ENCODE measurements at places on chromosomes 1 and 21. TPM values are rescaled to one million over a fixed set of nuclear protein-coding genes. Genes with fewer than 3 reads are reported as not detected.
A peak's percentile ranks its signal among the peaks of the same experiment; 100 is the strongest.

DNA sequence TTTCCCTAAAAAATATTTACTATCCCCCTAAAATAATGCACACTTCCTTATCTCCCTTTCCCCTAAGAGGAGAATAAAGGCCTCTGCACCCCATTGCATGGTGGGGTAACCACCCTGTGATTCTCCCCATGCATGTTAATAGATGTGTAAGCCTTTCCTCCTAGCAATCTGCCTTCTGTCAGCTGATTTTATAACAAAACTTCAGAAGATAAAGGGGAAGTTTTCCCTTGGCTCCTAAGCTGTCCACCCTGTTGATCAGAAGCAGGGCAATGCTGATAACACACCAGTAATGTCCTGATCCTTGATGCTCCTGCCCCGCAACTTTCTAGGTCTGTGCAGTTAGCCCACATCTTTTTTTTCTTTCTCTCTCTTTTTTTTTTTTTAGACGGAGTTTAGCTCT is 11.4 kb upstream of the RNF187 start:
- no peak for DNase-seq

DNA sequence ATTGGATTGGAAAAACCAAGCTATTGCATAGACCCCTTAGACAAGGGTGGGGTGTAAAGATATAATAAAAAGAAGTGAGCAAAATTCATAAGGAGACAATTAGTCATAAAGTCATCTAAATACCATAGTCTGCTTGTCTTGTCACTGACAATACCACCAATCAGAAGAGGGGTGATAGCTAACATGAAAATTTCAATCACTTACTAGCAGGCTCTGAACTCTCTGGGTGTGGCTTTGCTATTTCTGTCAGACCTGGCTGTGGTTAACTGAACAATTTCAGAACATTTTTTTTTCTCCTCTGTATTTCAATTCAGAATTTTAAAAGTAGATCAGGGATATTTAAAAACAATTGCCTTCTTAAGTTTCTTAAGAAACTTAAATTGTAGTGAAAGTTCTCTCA is 158.5 kb upstream of the PRMT6 start:
- DNase-seq: no peak

- DNase-seq: no peak
Observed at GRCh38 chr1:29527314-29528004, 291.1 kb downstream of the PTPRU start.

DNA sequence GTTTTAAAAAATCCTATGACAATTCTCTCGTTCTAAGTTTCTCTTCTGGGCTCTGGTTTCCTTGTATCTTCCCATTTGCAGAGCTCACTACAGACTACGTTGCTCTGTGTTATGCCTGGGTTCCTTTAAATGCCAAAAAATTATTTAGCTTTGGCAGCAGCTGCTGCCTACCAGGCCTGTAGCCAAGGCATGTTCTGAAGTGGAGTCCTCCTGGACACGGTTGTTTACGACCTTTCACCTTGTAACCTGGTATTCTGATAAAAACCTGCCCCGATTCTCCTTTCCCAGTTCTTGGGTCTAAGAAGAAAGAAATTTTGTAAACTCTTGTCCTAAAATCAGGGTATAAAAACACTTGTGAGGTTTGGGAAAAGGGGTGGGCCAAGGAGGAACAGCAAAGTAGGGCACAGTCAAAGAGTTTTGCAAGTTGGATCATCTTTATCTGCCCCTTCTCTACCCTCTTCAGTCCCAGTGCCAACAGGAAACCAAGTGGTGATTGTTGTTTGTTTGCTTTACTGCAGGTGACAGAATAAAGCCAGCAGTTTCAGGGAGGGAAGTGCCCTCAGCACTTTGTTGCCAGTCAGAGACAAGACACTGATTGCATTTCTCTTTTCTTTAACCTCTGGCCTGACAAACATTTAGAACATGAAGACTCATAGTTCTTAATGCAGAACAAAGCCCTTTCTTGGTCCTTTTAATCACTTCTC is 3.1 kb upstream of the TXNIP start:
- peak; percentile 47 for DNase-seq

DNA sequence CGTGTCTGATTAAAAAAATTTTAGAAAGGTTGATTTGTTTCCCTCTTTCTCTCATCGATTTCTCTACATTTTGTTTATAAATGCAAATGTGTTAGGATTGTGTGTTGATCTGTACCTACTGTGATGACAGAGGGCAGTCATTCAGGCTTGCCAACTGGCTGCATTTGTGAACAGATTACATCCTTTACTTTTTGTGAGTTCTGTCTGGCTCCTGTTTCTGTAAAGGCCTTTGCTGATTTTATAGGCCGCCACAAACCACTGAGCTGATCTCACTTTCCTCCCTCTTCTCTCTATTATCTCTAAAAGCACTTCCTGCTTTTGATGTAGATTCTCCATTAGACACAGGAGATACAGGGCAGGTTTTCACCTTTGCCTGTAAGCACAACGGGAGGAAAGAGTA is 106.8 kb downstream of the ESRRG start:
- no peak for DNase-seq

GRCh38 chr1:23444104-23444533 is 19.6 kb upstream of the TCEA3 start:
- DNase-seq: peak; percentile 100

- no peak for DNase-seq
Observed at GRCh38 chr21:28025111-28025510, 967.6 kb downstream of the LTN1 start.

GRCh38 chr1:51240084-51240483 is 4.0 kb downstream of the RNF11 start:
- no peak for DNase-seq

- no peak for DNase-seq
Observed at GRCh38 chr1:232863544-232864275, 58.5 kb downstream of the MAP10 start.

DNA sequence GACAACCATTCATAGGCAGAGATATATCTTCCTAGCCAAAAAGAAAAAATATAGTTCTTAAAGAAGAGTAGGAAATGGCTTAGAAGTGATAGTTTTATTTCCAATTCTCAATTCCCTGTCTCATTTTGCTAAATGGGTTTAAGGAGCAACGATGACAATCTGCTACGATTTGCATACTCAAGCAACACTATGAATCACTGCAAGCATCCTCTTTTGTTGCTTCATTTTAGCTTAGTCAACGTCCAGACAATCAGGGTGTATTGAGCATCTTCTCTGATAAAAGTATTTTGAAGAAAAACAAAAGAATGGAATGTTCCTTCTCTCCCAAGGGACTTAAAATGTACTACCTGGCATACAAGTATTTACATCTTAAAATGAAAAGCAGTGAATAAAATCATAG is 80.6 kb downstream of the RGS7 start:
- DNase-seq: no peak

- no peak for DNase-seq
Observed at GRCh38 chr21:46340998-46341397, 17.0 kb downstream of the PCNT start.

- DNase-seq: no peak
Observed at GRCh38 chr1:69932760-69933159, 272.6 kb downstream of the LRRC40 start.

DNA sequence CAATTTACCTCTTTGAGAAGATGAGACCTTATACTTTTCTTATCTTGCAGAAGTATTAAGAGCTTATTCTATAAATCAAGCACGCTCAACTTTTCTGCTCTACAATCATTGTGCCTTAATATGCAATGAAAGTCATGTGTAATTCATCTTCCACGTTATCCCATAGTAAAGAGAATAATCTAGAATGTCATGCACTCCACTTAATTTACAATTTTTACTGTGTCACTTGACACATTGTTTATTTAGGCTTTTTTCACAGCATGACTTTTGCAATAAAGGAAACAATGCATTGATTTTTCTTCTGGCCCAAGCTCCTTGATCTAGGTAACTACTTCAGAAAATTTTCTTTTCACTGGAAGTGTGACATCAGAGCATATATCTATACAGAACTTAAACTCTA is 290.9 kb downstream of the HHIPL2 start:
- DNase-seq: no peak

GRCh38 chr1:153728305-153729066 is 636 bp downstream of the INTS3 start:
- DNase-seq: peak; percentile 52

DNA sequence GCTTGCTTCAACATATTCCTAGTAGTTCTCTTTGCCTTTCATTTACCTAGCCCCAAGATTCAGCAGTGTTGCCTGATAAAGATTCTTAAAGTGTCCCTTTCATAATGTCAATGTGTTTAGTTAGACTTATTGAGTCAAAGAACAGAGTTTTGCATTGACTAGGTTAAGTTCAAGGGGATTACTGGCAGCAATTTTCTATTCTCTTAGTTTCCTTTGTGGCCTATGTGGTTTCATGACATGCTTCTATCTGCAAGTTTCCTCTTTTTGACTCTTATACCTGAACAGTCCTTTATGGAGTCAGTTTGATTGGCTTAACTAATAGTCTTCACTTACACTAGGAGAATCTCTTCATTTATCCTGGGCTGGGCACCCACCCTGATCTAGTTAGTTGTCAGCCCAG is 151.3 kb downstream of the ADGRL4 start:
- DNase-seq: no peak

DNA sequence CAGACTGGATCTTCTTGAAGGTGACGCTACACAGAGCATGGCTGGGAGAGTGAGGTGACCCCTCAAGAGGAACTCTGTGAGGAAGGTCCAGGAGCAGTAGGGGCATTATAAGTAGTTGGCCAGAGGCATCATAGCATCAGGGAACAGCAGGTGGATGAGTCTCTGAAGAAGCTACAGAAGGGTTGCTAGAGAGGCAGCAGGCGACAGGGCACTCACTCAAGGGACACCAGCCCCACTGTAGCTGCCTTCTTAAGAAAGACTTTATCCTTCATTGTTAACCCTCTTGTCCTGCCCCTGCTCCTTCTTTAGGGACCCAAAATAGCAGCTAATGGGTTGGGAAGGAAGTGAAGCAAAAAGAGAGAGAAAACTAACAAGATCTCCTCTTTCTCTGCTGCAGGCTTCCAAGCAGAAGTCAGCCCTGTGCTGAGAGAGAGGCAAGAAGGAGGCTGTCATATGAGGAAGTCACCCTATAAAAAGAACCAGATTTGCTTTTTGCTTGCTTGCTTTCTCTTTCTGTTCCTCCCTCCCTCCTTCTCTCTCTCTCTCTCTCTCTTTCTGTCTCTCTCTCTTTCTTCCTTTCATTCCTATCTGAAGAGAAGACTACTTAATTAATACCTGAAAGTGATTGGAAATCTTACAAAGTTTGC is 7.7 kb upstream of the CD5L start:
- no peak for DNase-seq

GRCh38 chr1:69710484-69711189 is 142.9 kb downstream of the LRRC7 start:
- DNase-seq: no peak

DNA sequence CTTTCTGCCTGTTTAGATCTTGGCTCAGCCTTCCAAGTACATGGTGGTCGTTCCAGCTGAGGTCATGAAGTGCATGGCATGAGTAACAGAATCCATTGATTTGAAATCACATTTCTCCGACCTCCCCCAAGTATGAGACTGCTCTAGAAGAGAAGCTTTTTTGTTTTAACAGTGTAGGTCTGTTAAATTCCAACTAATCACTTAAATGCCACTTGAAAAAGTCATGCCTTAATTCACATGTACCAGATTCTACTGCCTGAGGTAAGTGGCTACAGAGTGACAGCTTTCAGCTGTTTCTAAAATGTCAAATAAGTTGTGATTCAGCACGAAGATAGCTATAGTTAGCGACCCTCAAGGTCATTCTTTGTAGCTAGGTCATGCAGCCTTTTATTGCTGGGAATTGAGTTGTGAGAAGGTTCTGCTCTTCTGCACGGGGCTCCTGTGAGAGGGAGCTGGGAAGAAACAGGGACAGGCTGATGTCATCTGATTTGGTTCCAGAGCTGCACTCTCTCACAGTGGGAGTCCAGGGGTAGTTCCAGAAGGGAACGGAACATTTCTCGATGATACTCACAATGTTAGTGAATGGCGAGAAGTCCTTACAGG is 112.7 kb downstream of the VPS13D start:
- DNase-seq: no peak

GRCh38 chr1:116544588-116545358 is 26.1 kb downstream of the CD58 start:
- DNase-seq: no peak

DNA sequence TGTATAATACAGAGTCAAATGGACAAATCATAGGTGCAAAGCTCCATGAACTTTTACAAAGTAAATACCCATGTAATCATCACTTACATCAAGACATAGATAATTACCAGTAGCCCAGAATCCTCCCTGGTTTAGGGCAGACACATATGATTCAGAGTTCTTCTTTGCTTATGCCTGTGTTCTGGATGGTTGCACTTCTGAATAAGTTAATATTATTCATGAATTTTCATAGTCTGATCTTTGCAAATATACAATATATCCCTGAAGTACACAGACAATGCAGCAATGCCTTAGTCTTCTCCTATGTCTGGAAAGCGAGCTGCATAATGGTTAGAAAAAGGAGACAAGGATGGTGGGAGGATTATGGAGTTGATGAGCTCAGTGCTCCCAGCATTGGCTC is 122.4 kb upstream of the PLXNA2 start:
- DNase-seq: no peak

GRCh38 chr1:32848354-32849063 is 22.2 kb downstream of the FNDC5 start:
- no peak for DNase-seq

DNA sequence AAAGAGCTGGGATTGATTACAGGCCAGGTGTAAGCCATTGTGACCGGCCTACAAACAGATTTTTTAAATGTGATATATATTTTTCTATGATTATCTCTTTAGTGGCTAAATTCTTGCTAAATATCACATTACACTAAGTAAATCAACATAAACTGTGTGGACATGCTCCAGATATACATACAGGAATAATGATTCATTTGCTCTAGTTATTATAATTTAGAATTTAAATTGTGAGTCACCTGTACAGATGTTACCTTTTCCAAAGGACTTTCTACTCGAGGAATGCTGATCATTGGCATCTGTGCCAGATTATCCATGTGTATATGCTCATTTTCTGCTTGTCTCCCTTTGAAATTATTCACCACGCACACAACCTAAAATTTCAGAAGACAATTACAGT is 90.1 kb downstream of the PLPPR5 start:
- DNase-seq: no peak

DNA sequence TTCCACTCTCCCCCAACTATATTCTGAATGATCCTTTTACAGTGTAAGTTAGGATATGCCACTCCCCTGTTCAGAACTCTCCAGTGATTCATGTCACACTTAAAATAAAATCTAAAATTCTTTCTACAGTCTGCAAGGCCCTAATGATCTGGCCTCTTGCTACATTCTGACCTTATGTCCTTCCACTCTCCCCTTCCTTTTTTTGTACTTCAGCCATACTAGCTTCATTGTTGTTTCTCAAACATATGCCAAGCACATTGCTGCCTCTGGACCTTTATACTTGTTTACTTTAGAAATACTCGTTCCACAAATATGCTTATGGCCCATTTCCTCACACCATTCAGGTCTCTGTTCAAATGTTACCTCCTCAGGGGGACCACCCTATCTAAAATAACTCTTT is 14.8 kb upstream of the PSMA5 start:
- peak; percentile 17 for DNase-seq

Gene RIIAD1
- total RNA-seq: not detected

Gene RPS6KA1
- total RNA-seq: 2.9 TPM

Gene LORICRIN
- not detected for total RNA-seq

Gene GADD45A
- 145 TPM for total RNA-seq

Gene LCE3E
- total RNA-seq: not detected

Gene SLC25A34
- 0.65 TPM for total RNA-seq

Gene ZSCAN20
- total RNA-seq: 6.2 TPM

Gene ECM1
- total RNA-seq: 8.0 TPM

Gene AKR7A2
- 68.4 TPM for total RNA-seq

Gene RTCA
- total RNA-seq: 118 TPM

Gene THEM5
- not detected for total RNA-seq

Gene RBP7
- not detected for total RNA-seq

Gene IL10
- total RNA-seq: not detected

Gene SIK1
- total RNA-seq: 4.4 TPM

All from fibroblast of the aortic adventitia (primary cell).